Astrocyte of the cerebellum (primary cell): ENCODE measurements at places on chromosomes 12 and 14.

GRCh38 chr14:104746934-104747481 is 5.9 kb upstream of the SIVA1 start:
- no peak for DNase-seq

- no peak for DNase-seq
Observed at GRCh38 chr12:115932066-115932465, 345.4 kb downstream of the MED13L start.

GRCh38 chr12:67927324-67927723 is 61.9 kb upstream of the IFNG-AS1 start:
- no peak for DNase-seq

GRCh38 chr12:130405332-130405731 is 67.6 kb downstream of the PIWIL1 start:
- DNase-seq, result no peak

- DNase-seq, result no peak
Observed at GRCh38 chr12:51863933-51864832, 15.7 kb upstream of the FIGNL2 start.

- DNase-seq, result no peak
Observed at GRCh38 chr12:132253698-132254480, 75.5 kb downstream of the GALNT9 start.

DNA sequence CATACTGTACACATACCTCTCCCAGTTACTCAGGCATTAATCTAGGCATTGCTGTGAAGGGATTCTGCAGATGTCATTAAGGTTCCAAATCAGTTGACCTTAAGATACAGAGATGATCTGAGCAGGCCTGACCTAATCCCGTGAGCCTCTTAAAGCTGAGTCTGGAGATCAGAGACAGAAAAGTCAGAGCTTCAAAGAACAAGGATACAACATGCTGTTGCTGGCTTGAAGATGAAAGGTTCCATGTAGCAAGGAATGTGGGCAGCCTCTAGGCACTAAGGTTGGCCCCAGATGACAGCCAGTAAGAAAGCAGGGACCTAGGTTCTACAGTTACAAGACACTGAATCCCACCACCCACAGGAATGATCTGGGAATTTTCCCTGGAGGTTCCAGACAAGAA is 81.1 kb downstream of the MAP1LC3B2 start:
- DNase-seq, result no peak

DNA sequence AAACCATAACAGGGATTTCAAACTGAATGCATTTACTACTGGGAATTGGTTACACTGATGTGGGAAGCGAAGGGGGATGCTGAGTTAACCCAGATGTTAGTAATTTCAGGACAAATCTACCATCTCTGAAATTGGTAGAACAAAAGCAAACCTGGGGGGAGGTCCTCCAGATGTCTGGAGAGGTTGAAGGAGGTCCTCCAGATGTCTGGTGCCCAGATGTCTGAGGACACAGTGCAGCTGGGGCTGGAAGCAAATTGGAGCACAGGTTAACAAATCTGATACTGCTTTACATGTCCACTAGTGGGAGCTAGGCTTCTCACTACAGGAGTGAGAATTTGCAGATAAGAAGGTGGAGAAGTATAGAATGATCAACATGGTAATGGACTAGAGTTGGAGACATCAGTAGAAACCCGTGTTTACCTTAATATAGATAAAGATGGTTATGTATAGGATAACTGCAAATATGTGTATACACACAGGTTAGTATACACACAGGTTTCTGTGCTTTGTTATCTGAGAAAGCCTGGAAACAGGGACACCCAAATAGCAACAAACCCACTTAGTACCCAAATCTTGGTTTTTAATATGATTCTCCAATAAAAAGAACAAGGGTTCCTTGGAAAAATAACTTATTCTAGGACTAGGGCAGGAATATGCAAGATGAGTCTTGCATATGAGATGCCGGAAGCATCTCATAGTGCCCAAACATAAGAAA is 162.5 kb downstream of the C12orf50 start:
- DNase-seq, result no peak

- DNase-seq, result no peak
Observed at GRCh38 chr12:52156311-52156710, 35.5 kb downstream of the KRT80 start.

DNA sequence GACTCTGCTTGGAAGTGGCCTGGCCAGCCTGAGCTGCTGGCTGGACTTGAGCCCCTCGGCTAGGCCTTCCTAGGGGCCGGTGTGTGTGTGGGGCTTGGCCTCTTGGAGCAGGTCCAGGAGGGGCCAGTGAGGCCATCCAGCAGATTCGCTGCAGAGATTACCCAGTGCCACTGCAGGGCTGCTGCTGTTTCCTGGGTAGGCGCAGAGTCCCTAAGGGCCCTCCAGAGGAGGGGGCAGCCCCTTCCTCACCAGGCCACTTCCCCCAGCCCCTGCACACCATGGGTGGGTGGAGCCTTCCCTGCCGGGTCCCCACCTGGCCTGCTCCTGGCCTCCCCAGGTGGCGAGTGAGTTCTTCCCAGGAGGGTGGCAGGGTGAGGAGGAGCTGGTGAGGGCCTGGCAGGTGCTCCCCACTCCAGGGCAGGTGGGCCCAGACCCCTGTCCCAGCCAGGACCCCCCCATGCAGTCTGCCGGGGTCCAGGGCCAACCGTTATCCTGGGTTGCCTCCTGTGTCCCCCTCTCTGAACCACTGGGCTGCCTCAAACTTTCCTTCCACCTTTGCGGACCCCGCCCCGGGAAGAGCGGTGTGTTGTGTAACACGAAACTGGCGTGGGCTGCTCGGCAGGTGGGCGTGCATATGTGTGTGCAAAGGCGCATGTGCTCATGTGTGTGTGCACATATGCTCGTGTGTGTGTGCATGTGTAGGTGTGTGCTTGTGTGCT is 25.1 kb downstream of the ASPG start:
- DNase-seq, result no peak

GRCh38 chr12:118299791-118300460 is 72.8 kb downstream of the TAOK3 start:
- no peak for DNase-seq

DNA sequence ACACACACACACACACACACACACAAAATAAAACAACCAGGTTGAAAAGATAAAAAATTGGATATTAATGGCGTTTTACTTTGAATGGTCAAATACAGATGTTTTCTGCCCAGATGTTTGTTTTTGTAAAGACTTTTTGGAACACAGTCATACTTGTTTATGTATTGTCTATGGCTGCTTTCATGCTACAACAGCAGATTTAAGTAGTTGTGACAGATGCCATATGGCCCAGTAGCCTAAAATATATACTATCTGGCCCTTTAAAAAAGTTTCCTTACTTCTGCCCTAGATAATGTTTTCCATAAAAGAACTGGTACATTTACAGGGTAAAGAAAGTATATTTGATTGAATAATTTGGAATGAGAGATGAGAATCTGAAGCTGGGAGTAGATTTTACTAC is 1362.8 kb upstream of the SEL1L start:
- no peak for DNase-seq
